Placental pericyte (primary cell): ENCODE measurements at places on chromosomes 5 and 9. TPM values are rescaled to one million over a fixed set of nuclear protein-coding genes. Genes with fewer than 3 reads are reported as not detected.

TAF11L6 gene
- not detected in 2 replicates for total RNA-seq

NMRK1 gene
- 11.3 and 22.3 TPM in 2 replicates for total RNA-seq

DNAH5 gene
- 0.66 and 2.3 TPM in 2 replicates for total RNA-seq

PROB1 gene
- total RNA-seq, result 2.6 and 4.0 TPM in 2 replicates

VCAN gene
- total RNA-seq, result 200 and 945 TPM in 2 replicates

CBY3 gene
- 0.29 TPM in 1 of 2 replicates, not detected in the other for total RNA-seq

C5orf58 gene
- under 0.01 TPM in 1 of 2 replicates, not detected in the other for total RNA-seq

PCDHB2 gene
- total RNA-seq, result 0.22 and 0.29 TPM in 2 replicates

CDH9 gene
- not detected in 2 replicates for total RNA-seq

KLHL3 gene
- total RNA-seq, result 2.7 and 2.8 TPM in 2 replicates

SEMA5A gene
- 31.1 and 116 TPM in 2 replicates for total RNA-seq

PAX5 gene
- total RNA-seq, result not detected in 2 replicates

SUB1 gene
- 123 and 131 TPM in 2 replicates for total RNA-seq

KCNN2 gene
- 0.88 and 1.1 TPM in 2 replicates for total RNA-seq

SLC24A2 gene
- not detected in 2 replicates for total RNA-seq

PCDHA7 gene
- total RNA-seq, result under 0.01 and 0.29 TPM in 2 replicates

SEMA6A gene
- 1.1 TPM in 2 replicates for total RNA-seq

PCDHB14 gene
- total RNA-seq, result 0.29 and 0.44 TPM in 2 replicates

ENHO gene
- 0.14 TPM in 1 of 2 replicates, not detected in the other for total RNA-seq

PCDHGB6 gene
- total RNA-seq, result 4.3 and 5.3 TPM in 2 replicates

ARHGEF39 gene
- total RNA-seq, result 0.44 and 6.3 TPM in 2 replicates

REEP2 gene
- 5.9 TPM in 2 replicates for total RNA-seq

LPAR1 gene
- total RNA-seq, result 102 and 145 TPM in 2 replicates

IL13 gene
- total RNA-seq, result not detected in 2 replicates

BARX1 gene
- total RNA-seq, result not detected in 2 replicates

SAXO1 gene
- total RNA-seq, result not detected in 2 replicates

ZNF354C gene
- total RNA-seq, result 3.9 and 7.0 TPM in 2 replicates

GDA gene
- total RNA-seq, result under 0.01 and 0.57 TPM in 2 replicates

AP3B1 gene
- total RNA-seq, result 63.2 and 74.6 TPM in 2 replicates

CDK7 gene
- total RNA-seq, result 36.8 and 44.2 TPM in 2 replicates

GGTA1 gene
- total RNA-seq, result not detected in 2 replicates

IFNA10 gene
- total RNA-seq, result not detected in 2 replicates

MAPK9 gene
- total RNA-seq, result 30.4 and 39.9 TPM in 2 replicates

NDUFS4 gene
- 50.4 and 71.8 TPM in 2 replicates for total RNA-seq

KIF4B gene
- 0.14 TPM in 1 of 2 replicates, not detected in the other for total RNA-seq

PCBD2 gene
- 4.2 and 6.6 TPM in 2 replicates for total RNA-seq

LCN1 gene
- total RNA-seq, result not detected in 2 replicates

ITK gene
- not detected in 2 replicates for total RNA-seq

CCNI2 gene
- not detected in 2 replicates for total RNA-seq

CDX1 gene
- 0.22 and 0.57 TPM in 2 replicates for total RNA-seq

PCDHGC4 gene
- 4.4 and 5.0 TPM in 2 replicates for total RNA-seq

ADGRD2 gene
- total RNA-seq, result not detected in 2 replicates

C1QTNF2 gene
- total RNA-seq, result 0.72 TPM in 1 of 2 replicates, not detected in the other

BTNL9 gene
- total RNA-seq, result not detected in 2 replicates

WDR38 gene
- total RNA-seq, result not detected in 2 replicates

TLX3 gene
- not detected in 2 replicates for total RNA-seq

GFPT2 gene
- 79.0 and 169 TPM in 2 replicates for total RNA-seq

TMEM171 gene
- 5.5 and 30.2 TPM in 2 replicates for total RNA-seq

GAPT gene
- total RNA-seq, result not detected in 2 replicates

NR2F1 gene
- total RNA-seq, result 87.2 and 93.7 TPM in 2 replicates

PCDHGB1 gene
- total RNA-seq, result 1.8 and 1.9 TPM in 2 replicates

IFNA13 gene
- not detected in 2 replicates for total RNA-seq

PCDHA1 gene
- not detected in 2 replicates for total RNA-seq

FAM221B gene
- not detected in 2 replicates for total RNA-seq

FGD3 gene
- not detected in 2 replicates for total RNA-seq

TRMT10B gene
- 1.0 and 3.3 TPM in 2 replicates for total RNA-seq

LURAP1L gene
- total RNA-seq, result 14.6 and 140 TPM in 2 replicates

ZFP37 gene
- total RNA-seq, result 1.1 and 2.1 TPM in 2 replicates

CDC20B gene
- total RNA-seq, result not detected in 2 replicates

NMUR2 gene
- total RNA-seq, result under 0.01 TPM in 1 of 2 replicates, not detected in the other
